Fibroblast of skin of abdomen (primary cell): ENCODE measurements at places on chromosomes 7 and 10.

DNA sequence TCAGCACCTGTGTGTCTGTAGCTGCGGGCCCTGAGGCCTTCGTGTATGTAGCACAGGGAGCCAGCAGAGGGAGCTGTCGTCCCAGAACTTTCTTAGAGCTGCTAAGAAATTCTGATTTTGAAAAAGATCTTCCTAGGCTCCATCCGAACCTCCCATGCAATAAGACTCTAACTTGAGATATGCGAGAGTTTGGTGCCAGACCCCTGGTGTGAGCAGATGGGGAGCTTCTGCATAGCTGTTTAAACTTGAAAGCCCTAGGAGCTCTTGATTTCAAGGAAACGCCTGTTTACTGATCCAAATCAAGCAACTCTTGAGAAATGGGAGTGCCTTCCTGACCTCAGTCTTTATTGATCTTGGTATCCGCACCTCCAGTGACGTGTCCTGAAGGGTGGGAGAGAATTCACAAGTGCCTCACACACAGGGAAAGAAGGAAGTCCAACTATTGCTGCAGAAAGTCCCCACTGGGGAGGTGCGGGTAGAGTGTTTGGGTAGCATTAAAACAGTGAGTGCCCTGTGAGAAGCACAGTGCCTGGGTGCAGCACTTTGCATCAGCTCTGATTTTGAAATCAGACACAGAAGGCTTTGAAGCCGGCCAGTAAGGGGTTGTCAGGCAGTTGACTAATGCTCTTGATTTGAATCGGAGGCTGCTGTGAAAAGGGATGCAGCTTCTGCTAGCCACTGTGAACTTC, 66.4 kb upstream of the STRIP2 start:
- DNase-seq: peak; percentile 61

GRCh38 chr7:122689346-122690109, 9.4 kb downstream of the RNF133 start:
- no peak for DNase-seq

DNA sequence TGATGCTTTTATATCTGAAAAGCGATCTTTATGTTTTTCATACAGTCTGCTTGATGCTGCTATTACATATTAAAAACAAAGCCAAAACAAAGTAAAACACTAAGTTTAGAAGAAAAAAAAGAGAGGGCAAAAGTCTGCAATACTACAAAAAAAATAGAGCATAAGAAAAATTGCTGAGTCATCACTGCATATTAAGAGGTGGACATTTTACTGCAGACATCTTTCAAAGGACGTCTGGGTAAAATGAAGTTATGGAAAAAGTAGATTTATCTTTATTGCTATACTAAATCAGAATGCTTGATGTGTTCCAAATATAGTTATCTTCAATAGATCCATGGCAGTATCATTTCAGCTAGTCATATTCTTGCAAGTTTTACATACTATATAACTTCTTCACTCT, 172.0 kb downstream of the MAGI2 start:
- no peak for DNase-seq

- no peak for DNase-seq
Measured at GRCh38 chr7:158028290-158028941, 559.2 kb downstream of the PTPRN2 start.

GRCh38 chr10:69629897-69630650, at the start of gene FAM241B:
Gene FAM241B (plus strand): TSS chr10:69630247. CDS start chr10:69631744, 1,497 bp downstream.
- peak; percentile 13 for DNase-seq

GRCh38 chr7:131934452-131934851, 378.0 kb upstream of the PODXL start:
- no peak for DNase-seq

- peak; percentile 37 for DNase-seq
Measured at GRCh38 chr7:117666031-117666430, 186.2 kb downstream of the CFTR start.

DNA sequence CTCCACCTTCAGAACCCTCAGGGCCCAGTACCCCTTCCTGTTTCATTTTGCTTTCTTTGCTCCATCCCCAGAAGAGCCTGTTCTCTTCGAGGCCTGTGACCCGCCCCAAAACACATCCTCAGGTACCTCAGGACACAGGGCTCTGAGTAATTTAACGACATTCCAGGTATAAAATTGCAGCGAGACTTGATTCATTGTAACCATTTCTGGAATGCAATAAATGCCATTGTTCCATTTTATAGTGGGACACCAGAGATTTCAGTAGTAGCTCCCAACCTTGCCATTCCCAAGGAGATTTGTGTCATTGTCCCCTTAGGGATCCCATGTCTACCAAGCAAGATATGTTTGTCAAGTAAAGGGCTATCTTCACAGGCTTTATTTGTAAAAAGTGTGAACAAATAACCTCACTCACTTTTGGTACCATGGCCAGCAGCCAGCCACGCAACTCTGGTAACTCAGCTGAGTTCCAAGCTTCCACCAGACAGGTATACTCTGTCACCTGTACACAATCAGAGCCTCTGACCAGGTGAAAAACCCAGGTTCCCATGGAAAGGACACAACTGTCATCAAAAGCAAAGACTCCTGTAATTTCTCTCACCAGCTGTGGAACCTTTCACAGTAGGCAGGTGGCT, 441.3 kb downstream of the PLXNA4 start:
- DNase-seq: no peak

DNA sequence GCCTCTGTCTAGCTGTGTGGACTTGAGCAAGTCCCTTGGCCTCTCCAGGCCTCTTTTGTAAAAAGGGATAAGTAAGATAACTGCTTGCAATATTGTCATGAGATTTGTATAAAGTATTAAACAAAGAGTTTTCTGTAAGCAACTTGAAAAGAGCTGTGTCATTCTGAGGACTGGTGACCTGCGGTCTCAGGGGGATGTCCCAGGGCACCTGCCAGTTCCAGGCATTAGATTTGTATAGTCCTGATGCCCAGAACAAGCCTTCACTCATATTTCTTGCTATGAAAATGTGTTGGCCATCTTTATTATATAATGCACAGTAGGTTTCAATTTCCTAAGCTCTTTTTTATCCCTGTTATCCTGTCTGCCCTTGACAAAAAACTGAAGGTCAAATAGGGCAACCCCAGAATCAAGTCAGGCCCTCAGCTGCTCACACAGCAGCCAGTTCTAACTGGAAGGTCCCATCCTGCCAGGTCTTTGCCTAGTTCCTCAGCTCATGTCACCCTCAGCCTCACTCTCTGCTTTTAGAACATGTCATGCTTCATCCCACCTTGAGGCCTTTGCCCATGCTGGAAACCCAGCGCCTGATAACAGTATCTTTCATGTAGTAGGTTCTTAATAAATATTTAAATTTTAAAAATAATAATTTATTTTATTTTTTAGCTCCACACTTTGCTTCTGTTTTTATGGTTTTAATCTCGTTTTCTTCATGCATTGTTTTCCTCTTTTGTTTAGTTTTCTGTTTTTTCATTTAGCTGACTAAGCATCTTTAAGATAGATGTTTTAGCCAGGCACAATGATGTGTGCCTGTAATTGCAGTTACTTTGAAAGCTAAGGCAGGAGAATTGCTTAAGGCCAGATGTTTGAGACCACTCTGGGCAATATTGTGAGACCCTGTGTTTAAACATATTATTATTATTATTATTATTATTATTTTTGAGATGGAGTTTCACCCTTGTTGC, 87.5 kb upstream of the ZNF92 start:
- no peak for DNase-seq

DNA sequence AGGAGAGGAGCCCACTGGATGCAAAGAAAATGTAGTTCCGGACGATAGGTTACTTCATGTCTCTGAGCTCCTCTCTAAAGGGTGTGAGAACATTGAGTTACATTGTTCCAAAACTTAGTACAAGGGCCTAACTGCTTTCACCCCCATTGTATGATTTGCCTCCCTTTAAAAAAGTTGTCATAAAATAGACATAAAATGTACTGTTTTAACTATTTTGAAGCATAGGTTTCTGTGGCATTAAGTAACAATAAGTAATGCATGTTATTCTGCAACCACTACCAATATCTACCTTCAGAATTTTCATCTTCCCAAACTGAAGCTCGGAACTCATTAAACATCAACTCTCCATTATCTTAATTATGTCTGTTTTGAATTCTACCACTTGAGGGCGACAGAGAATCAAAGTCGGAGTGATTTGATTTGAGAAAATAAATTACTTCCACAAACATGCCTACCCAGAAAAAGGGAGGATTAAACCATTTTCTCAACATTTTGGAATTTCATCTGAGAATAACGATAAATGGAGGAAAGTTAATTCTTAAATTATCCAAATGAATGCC, 2.7 kb downstream of the IGFBP1 start:
- DNase-seq: peak; percentile 51

DNA sequence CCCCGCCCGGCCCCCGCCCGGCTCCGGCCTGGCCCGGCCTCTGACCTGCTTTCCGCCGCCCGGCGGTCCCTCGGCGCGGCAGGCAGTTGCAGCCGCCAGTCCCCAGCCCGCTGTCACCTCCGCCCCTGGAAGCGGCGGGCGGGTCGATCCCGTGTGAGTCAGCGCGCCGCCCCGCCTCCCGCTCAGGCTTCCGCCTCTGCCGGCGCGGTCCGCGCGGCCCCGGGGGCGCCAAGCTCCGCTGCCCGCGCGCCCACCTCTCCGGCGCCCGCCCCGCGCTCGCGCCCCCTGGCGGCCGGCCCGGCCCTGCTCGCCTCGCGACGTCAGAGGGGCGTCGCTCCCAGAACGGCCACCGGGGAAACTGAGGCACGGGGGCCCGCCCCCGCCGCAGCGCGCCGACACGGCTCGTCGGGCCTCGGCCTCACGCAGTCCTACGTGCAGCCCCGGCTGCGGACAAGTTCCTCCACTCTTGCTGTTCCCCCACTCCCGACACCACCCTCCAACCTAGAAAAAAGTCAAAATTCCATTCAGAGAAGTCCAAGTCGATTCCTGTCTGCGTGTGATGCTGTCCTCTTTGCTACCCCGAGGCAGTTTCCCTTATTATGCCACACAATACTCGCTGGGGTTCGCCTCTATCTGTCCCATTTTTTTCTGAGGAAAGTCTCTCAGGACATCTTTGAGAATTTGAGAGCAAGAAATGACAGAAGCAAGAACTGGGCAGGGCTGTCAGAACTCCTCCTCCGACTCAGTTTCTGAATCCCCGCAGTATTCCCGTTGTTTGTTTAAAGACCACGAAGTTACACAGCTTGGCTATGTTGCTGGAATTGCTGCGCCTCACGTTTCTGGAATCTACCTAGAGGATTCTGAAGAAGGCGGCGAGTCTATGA, at the start of gene DNMBP:
Gene DNMBP (minus strand): TSS at position 155 of the 884 bp plus-strand sequence. CDS start 37,823 bp downstream, outside the sequence.
- DNase-seq: peak; percentile 86

DNA sequence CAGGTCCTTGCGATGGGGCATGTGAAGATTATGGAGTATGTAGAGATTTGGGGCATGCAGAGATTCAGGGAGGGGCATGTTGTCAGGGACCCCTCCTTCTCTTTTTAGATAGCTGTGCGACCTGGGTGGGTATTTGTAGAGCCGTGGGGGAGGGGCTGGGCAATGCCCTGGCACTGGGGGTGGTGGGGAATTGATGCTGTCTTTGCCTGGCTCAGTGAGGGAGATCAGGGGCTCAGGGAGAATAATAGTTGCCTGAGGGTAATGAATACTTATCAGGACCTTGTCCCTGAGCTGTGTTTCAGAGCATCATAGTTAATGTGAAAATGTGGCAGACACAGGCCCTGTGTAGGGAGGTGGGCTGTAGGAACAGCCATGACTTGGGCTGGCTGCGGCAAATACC, 3.5 kb downstream of the RAMP3 start:
- DNase-seq: no peak

- no peak for DNase-seq
Measured at GRCh38 chr7:87217983-87218653, 1.4 kb downstream of the TMEM243 start.

DNA sequence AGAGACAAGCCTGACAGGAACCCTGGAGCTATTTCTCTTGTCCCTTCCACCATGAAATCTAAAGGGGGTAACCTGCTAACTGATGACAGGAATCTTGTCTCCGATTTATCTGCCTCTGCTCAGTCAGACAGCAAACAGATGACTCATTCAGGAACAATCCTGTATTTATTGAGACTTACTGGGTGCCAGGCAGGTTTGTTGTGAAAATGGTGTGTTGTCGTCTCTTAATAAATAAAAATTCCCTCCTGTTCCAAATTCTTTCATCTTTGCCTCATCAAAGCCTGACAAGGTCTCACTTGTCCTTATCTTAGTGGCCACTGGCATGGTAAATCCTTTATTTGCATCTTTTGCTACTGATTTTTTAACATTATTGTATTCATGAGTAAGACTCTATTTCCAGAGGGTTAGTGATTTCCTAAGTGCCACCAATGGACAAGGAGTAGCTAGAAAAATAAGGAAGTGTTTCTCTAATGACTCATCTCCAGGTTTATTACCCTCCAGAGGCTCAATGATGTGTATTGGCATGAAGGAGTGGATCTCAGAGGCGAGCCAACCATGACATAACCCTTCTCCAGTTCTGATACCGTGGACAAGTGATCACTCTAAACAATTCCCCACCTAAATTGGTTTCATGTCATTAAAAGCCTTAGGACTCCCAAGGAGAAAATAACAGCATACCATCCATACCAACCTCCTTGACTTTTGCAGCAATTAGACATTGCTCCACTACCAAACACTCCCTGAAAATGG, 724.0 kb downstream of the GRID1 start:
- peak; percentile 79 for DNase-seq

- DNase-seq: no peak
Measured at GRCh38 chr10:91879515-91880170, 29.6 kb downstream of the FGFBP3 start.

DNA sequence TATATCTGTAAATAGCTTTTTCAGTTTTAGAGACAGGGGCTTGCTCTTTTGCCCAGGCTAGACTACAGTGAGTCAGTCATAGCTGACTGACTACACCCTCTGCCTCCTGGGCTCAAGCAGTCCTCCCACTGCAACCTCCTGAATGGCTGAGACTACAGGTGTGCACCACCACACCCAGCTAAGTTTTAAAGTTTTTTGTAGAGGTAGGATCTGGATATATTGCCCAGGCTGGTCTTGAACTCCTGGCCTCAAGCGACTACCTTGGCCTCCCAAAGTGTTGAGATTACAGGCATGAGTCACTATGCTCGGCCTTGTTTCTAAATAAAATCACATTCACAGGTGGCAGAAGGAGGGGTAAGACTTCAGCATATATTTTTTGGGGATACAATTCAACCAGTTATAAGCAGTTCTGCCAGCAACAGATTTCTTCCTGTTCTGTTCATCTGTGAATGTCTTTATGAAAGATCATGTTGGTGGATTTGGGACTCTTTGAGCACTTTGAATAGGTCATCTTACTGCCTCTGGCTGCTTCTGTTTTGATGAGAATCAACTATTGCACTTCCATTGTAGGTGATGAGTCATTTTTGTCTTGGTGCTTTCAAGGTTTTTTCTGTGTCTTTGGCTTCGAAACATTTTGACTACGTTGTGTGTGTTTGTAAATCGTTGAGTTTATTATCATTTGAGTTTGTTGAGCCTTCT, 15.7 kb downstream of the RBM33 start:
- no peak for DNase-seq

GRCh38 chr10:23158370-23158769, 33.7 kb upstream of the PTF1A start:
- DNase-seq: peak; percentile 52
